Caudate nucleus (tissue), 63 donors: ENCODE measurements at places on chromosomes 4 and X.

DNA sequence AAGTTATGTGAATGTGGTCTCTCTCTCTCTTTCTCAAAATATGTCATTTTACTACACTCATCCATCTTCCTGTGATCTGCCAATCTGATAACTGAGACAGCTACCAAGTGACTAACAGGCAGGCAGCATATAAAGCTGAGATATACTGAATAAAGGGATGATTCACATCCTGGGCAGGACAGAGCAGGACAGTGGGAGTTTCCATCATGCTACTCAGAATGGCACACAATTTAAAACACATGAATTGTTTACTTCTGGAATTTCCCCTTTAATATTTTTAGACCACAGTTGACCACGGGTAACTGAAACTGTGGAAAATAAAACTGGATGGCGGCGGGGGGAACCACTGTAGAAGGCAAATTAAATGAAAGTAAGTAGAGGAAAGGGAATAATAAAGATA is 58.6 kb upstream of the DCTD start:
- DNase-seq, result no peak

- no peak for DNase-seq
These were observed 225.3 kb downstream of the PPP3CA start for GRCh38 chr4:101122019-101122418.

GRCh38 chr4:48575964-48576363 is 85.9 kb downstream of the ZAR1 start:
- no peak for DNase-seq

DNA sequence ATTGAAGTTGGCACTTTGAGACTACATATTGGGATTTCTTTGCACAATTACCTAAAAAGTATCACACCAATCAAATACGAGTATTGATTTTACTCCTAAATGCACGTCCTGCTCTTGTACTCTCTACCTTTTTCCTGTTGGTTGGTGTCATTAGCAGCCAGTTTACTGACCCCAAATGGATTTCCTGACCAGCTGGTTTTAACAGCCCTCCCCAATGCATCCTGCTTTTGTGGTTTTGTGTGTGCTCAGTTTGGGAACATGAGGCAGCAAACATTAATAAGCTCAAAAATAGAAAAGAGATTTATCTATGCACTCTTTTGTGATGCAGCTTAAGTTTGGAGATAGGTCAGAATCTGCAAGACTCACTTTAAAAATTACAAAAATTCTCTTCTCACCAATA is 230.3 kb downstream of the MAPK10 start:
- no peak for DNase-seq

DNA sequence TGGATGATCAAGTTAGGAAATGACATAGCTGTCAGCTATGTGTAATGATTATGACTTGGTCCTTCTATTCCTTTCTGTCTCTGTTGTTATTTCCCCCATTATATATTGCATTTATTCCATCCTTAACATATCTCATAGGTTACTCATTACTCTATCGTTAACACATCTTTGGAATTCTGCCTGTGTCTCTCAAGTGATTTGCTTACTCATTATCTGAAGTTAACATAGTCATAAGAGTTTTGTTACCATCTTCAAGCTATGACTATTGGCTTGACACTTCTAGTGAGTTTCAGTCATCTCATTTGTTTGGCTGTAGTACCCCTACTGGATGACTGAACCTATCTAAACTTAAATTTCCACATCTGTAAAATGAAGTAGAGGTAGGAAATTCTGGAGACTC is 286.1 kb upstream of the PPP1R2C start:
- no peak for DNase-seq

DNA sequence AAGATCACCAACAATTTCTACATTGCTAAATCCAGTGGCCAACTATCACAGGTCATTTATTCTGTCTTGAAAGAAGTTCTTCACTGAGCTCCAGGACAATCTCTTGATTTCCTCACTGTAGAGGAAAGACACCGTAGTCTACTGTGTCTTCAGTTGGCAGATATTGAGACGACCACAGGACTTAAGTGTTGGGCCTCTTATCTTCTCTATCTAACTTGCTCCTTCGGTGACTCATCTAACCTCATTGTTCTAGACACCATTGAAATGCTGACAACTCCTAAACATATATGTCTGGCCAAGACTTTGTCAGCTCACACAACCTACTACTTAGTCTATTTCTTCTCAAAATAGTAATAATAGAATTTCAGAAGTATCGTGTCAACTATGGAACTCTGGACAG is 425.8 kb downstream of the ARAP2 start:
- DNase-seq, result no peak

GRCh38 chr4:20618731-20619130 is 81.5 kb upstream of the PACRGL start:
- DNase-seq, result no peak

DNA sequence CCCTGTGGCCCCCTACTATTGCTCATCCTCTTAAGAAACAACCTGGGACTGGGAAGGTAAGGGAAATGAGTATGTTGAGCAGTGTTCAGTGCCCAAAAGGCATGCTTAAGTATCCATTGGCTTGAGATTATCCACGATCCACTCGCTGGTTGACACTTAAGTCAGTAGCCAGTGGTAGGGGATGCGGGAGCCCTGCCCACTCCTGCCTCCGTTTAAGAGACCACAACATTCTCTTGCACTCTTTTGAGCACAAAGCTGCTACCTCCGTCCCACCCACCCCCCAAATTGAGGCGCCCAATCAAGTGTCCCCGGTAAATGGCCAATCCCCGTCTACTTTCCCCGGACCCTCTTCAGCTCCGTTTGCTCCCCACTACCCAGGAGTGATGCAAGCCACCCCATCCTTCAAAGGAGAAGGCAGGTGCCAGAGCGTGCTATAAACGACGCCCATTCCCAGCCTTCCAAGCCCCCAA is 25.0 kb downstream of the UTP14A start:
- no peak for DNase-seq

- no peak for DNase-seq
These were observed 1004.7 kb upstream of the LCORL start for GRCh38 chr4:19026281-19026680.
